Activated T-helper 1 cell treated with anti-CD3 and anti-CD28 coated beads, Interleukin-12 subunit alpha, Interleukin-12 subunit beta, Interleukin-2, Interleukin-4 antibody, amounts not matched to agents 30 ng/mL and 10 ng/mL and 1 ng/mL, durations not matched to agents 14 hours and 24 hours and 36 hours (primary cell): ENCODE measurements at places on chromosomes 12 and 14.

GRCh38 chr12:6780573-6780972, 8.3 kb downstream of the LAG3 start:
- no peak for DNase-seq

GRCh38 chr12:1630133-1630826, 1.2 kb downstream of the WNT5B start:
- no peak for DNase-seq

DNA sequence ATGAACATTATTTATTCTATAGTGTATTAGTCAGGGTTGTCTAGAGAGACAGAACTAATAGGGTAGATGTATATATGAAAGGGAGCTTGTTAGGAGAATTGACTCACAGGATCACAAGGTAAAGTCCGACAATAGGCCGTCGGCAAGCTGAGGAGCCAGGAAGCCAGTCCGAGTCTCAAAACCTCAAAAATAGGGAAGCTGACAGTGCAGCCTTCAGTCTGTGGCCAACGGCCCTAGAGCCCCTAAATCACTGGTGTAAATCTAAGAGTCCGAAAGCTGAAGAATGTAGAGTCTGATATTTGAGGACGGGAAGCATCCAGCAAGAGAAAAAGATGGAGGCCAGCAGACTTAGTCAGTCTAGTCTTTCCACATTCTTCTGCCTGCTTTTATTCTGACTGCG, 912.2 kb downstream of the FLRT2 start:
- DNase-seq: no peak

DNA sequence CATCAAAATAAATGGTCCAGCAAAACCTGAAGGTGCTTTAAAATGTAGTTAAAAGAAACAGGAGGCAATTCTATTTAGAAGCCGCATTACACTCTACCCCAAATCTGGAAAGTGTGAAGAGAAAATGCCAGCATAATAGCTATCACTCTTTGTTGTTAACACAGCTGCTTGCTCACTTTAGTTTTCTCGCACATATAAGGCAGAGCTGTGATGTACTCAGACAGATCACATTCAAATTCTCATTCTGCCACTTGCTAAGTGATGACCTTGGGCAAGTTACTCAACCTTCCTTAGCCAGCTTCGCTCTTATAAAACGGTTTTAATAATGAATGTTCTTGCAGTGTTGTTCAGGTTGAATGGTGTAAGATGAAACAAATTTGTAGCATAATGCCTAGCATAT, 56.0 kb upstream of the MGAT4C start:
- DNase-seq: no peak

GRCh38 chr12:9977916-9978315, 6.7 kb downstream of the CLEC12A start:
- DNase-seq: no peak

GRCh38 chr12:106101803-106102202, 37.0 kb downstream of the NUAK1 start:
- DNase-seq: no peak

DNA sequence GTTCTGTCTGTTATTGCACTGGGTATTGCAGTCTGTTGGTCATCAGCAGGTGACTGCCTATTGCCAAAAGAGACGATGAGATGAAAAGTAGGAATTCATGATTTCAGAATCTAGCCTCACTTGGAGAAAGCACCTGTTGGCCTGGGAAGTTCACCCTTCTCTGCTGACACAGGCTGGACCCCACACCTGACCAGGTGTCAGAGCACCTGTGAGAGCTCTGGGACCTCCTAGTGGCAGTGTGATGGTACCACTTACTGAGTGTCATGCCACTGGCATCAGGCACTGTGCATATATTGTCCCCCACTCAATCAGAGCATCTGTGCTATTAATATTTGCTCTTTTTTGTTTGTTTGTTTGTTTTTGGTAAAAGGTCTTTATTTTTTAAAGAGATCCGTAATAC, 68.0 kb downstream of the RASSF3 start:
- DNase-seq: no peak
